ENCODE measurements at places on chromosomes 4 and X. TPM values are rescaled to one million over a fixed set of nuclear protein-coding genes. Genes with fewer than 3 reads are reported as not detected.

DNA sequence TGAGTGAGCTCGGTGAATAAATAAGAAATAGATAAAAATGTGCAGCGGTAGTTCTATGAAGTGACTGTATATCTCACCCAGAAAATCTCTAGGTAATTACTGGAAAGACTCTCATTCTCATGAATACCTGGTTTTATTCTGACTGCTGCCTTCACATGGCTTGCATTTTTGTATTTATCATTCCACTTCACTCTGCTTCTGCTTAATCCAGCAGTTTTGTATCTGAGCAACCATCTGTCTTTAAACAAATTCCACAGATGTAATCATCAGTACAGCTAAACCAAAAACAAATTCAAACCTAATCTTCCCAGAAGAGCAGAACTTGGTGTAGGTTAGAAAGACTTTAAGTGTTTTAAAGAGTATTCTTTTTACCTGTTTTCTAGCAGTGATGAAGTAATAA, 11.2 kb upstream of the ALB start:
- no peak for DNase-seq

DNA sequence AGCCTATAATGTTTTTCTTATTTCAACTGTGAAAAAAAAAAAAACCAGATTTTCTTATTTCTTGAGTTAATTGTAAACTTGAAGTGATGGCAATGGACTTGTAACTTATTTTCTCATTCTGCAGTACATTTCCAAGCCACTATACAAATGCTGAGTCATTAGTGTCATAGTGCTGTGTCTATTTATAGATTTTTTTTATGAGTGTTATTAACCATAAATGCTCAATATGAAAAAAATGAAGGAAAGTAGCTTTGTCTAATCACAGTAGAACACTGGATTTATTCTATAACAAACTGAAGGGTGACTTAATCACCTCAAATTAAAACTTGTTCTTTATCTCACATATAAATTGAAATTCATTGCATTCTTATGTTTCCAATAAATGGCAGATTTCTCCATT, 718.6 kb downstream of the CCSER1 start:
- DNase-seq, result no peak

SMR3B gene
- 6.1 TPM for polyA plus RNA-seq

- DNase-seq, result no peak
These were observed 519.2 kb downstream of the ARAP2 start for GRCh38 chr4:35725131-35725530.

GRCh38 chrX:53686151-53686885, at the start of gene HUWE1:
HUWE1 (minus strand) TSS chrX:53686719; CDS start chrX:53654107, 32,612 bp downstream.
- DNase-seq, result peak; percentile 87

DNA sequence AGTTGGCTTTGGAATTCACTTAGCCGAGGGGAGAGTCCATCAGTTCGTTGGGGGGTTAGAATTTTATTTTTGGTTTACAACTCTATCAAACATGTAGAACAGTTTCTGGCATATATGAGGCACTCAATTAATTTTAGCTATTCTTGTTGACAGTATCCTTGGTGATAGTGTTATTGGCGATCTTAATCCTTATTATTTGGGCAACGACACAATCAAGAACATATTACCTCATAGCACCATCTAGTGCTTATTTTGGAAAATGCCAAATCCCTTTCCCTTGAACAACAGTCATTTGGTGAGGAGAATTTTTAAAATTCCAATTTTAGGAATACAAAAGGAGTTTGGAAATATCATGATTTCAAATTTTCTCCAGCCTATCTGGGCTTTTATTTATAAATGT, 17.9 kb upstream of the PGRMC1 start:
- DNase-seq, result no peak

DNA sequence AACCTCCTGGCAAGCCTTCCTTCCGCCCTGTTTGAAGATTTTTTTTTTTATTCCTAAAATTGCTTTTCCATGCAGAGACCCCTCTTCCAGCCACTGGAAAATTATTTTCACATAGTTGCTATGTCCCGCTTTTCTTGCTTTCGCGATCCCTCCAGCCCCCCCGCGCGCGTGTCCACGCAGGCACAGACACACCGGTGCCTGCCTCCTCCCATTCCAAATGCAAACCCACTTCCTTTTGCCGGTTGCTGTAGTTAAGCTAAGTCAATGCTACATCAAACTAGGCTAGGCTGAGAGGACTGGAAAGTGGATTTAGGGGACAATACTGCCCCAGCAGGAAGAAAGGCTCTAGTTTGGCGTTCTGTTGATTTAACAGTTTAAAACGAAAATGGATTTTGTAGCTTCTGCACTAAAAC, 111.0 kb downstream of the DHX15 start:
- peak; percentile 24 for DNase-seq

GRCh38 chr4:37818752-37819151, 7.7 kb upstream of the PGM2 start:
- DNase-seq, result no peak

- DNase-seq, result no peak
These were observed 167.5 kb upstream of the BOD1L1 start for GRCh38 chr4:13794819-13795565.

DRD5 gene
- 0.34 TPM for polyA plus RNA-seq

- peak; percentile 55 for DNase-seq
These were observed 15.4 kb downstream of the FAM9C start for GRCh38 chrX:13028871-13029636.

FAM236B gene
- 238 TPM for polyA plus RNA-seq

DNA sequence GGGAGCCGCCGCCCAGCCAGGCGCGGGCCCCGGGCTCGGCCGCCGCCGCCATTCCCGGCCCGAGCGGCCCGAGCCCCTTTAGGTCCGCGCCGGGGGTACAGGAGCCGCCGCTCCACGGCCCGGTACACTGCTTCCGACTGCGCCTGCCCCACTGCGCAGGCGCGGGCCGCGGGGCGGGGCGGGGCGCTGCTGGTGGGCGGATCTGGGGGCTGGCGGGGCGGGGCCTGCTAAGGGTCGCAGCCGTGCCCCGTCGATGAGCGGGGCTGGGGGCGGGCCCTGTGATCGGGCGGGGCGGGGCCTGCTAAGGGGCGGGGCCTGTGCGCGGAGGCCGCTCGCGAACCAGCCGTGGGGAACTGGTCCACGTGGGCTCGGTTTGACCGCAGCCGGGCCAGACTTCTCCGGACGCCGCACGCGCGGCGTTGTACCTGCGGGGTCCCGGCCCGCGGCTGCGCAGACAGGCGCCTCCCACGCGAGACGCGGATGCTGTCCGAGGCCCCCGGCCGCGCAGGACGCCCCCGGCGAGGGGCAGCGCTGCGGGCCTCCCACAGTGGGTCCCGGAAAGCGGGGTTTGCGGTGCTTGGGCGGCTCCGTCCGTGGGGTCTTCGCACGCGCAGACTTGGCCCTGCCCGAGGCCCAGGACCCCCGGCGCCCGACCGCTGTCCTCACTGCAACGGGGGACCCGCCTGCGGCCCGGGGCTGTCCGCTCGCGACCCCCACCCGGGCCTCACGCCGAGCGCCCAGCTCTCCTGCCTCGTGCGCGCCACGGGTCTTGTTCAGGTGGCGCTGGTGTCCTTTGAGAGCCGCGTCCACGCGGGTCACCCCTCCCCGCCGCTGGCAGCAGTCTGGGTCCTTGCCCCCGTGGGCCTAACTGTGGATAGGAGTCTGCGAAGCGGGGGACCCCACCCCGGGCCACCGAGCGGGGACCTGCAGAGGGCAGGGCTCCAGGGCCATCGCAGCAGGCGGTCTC, at the start of gene DGKQ:
TSS of gene DGKQ (minus strand) at position 139 of the 967 bp plus-strand sequence. CDS start at position 52, 87 bp downstream.
- peak; percentile 92 for DNase-seq

ADGRL3 gene
- 11.6 TPM for polyA plus RNA-seq

GRCh38 chr4:124212815-124213630, 499.5 kb downstream of the ANKRD50 start:
- DNase-seq, result peak; percentile 15

S100P gene
- polyA plus RNA-seq, result 3.5 TPM

CT83 gene
- polyA plus RNA-seq, result 58.1 TPM

ADAMTS3 gene
- 3.9 TPM for polyA plus RNA-seq

GRCh38 chr4:15373363-15373762, 54.5 kb upstream of the C1QTNF7 start:
- no peak for DNase-seq

- peak; percentile 54 for DNase-seq
These were observed 734 bp downstream of the STOX2 start for GRCh38 chr4:183905593-183906488.

GRCh38 chr4:127284236-127284635, 348.5 kb upstream of the INTU start:
- DNase-seq, result no peak

DNA sequence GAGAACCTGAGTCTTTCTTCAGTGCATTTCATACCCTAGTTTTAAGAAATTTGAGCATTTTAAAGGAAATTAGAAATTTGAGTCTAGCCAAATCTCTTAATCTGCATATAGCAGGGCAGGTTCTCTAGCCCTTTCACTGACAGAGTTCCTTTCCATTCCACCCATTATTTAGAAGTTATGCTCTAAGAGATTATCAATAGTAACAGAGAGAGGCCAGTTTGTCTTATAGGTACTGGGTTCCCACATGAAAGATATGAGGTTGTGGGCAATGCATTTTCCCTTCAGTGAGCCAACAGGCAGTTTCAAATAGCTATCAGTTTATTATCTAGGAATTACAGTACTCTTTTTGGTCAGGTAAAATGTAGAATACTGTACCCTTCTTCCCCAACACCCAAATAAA, 7.3 kb upstream of the GALNT7 start:
- no peak for DNase-seq

DNA sequence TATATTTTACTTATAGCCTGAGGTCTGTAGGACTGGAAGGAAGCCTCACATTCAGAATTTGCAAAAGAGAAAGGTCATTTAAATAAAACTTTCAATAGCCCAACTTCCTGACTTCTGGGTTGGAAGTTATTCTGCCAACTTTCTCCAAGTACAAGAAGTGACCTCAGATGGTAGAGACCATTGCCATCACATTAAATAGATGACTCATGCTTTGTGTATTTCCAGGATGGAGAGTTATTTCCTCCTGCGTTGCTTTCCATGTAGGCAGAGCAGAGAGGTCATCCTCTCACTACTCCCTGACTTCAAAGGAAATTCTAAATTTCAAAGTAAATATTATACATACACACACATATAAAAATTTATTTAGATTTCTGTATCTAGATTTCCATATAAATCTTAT, 73.0 kb upstream of the NR3C2 start:
- DNase-seq, result no peak

DNA sequence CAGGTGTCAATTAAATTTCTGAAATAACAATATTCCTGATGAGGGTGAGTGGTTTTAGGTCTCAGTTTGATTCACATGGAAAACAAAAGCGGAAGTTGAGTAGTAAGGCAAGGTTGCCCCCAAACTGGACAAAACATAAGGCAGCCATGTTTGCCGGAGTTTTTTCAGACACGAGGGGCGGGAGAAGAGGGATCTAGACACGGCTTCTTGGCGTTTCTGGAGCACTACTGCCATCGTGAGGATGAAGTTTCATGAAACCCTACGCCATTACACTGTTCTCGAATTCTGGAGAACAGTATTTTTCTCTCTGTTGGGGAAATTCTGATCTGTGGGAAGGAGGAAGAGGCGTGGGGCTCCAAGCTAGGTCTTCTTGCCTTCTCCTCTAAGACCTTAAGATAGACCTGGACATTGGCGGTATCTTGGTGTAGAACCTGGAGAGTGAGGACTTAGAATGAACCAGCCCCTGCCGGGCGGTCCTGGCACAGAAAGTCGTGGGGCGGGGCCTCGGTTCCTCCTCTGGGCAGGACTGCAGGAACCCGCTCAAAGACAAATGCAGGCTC, 160.3 kb downstream of the OR13H1 start:
- DNase-seq, result peak; percentile 19

GRCh38 chrX:17242470-17242869, 132.5 kb upstream of the NHS start:
- peak; percentile 65 for DNase-seq

DNA sequence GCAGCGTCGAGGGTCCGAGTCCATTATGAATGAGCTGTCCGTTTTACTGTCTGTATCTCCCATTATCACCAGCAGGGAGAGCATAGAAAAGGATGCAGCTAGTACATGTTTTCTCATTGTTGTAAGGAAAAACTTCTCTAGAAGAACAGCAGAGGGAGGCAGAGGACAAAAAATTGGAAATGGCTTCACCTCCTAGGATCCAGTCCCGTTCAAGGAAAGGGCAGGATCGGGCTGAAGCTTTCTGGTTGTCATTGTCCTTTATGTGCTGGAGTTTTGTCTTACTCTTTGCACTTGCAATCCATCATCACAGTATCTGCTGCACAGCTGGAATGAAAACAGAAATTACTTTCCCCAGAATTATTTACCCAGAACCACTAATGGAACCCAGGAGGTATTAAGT, 14.7 kb downstream of the NDP start:
- DNase-seq, result peak; percentile 43

DNA sequence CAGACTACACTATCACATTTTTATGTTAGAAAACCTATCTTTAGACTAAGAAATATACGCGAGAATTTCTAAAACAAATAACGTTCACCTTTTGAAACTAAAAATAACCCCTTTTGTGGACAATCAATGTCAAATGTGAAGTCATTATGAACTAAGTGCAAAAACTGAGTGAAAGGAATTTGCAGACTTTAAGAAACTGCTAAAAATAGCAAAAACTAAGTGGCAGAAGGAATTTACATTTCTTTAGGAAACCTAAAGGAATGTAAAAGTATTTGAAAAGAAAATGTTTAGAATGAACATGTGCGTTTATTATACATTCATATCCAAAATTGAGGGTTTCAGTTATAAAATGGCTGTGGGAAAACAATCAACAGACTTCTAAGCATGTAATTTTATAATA, 58.3 kb downstream of the VEGFC start:
- no peak for DNase-seq

- DNase-seq, result no peak
These were observed 8.4 kb downstream of the HAND2 start for GRCh38 chr4:173521467-173522159.

DNA sequence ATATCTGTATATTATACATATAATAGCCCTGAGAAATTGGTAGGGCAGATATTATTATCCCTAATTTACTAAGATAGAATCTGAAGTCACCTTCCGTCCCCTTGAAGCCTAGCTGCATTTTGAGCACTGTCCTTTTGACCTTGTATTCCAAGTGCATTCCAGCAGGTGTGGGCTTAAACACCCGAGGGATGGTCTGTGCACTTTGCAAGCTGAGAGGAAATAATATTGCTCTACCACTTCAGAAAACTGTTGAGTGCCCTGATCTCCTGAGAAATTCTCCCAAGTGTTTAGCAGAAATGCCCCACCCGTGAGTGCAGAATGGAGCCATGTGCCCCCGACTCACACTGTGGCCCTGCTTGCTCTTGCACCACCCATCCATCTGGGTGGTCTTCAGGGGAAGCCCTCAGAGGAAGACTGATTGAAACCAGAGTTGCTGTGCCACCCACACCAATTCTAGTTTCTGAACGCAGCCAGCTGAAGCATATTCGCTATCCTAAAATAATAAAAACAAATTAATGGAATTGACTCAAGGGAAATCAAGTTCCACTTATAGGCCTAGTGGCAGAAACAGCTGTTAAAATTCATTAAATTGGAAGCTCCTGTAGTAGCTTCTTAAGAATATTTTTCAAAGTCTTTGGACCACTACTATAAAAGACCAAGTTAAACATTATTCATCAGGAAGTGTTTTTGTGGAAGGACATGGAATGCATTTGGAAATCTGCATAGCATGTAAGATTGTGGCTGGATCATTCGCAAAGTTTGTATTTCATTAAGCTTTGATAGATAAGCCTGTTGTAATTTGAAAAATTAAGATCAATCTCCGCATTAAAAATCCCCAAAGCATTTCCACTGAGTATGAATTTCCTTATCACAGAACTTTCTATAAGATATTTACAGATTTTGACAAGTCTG, 41.3 kb upstream of the PRKG2 start:
- no peak for DNase-seq

GRCh38 chr4:101171747-101172146, 175.6 kb downstream of the PPP3CA start:
- no peak for DNase-seq
